Activated naive CD8-positive, alpha-beta T cell treated with anti-CD3 and anti-CD28 coated beads, Interleukin-2, amount 10 ng/mL, durations not matched to agents 7 days and 5 days (primary cell): ENCODE measurements at places on chromosomes 4 and X. TPM values are rescaled to one million over a fixed set of nuclear protein-coding genes. Genes with fewer than 3 reads are reported as not detected.
A peak's percentile ranks its signal among the peaks of the same experiment; 100 is the strongest.

Gene ETDA
- total RNA-seq = not detected

Gene FSTL5
- not detected for total RNA-seq

Gene CLIC2
- 0.79 TPM for total RNA-seq

Gene GAGE12E
- not detected for total RNA-seq

Gene CT47B1
- not detected for total RNA-seq

Gene SERTM2
- not detected for total RNA-seq

Gene CLDN22
- total RNA-seq = not detected

DNA sequence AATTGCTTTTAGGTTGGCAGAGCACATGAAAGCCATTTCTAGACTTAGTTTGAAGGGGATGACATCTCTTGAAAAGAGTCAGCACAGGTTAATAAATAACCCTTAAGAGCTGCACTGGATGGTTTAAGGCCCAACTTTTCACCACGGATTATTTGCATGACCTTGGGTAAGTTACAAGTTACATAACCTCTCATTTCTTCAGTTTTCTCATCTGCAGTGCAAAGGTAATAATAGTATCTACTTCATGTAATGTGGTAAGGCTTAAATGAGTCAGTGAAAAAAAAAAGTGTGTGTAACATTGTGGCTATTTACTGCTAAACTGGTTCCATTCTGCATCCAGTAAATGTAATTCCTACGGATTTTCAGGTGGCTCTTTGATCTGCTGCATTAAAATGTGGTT lies 715.8 kb downstream of the CCSER1 start:
- H3K27ac ChIP-seq = no peak overlapping the region
- no peaks in the 10 kb centered on the region for H3K4me1 ChIP-seq
- H3K27me3 ChIP-seq = no peaks in the 10 kb centered on the region
- H3K36me3 ChIP-seq = no peaks in the 10 kb centered on the region

- no peak for DNase-seq
- H3K4me3 ChIP-seq = no peak overlapping the region
- H3K27ac ChIP-seq = no peak overlapping the region
- no peaks in the 10 kb centered on the region for H3K4me1 ChIP-seq
- H3K27me3 ChIP-seq = no peaks in the 10 kb centered on the region
Measured at GRCh38 chr4:25769251-25769650, 93.5 kb downstream of the SEL1L3 start.

DNA sequence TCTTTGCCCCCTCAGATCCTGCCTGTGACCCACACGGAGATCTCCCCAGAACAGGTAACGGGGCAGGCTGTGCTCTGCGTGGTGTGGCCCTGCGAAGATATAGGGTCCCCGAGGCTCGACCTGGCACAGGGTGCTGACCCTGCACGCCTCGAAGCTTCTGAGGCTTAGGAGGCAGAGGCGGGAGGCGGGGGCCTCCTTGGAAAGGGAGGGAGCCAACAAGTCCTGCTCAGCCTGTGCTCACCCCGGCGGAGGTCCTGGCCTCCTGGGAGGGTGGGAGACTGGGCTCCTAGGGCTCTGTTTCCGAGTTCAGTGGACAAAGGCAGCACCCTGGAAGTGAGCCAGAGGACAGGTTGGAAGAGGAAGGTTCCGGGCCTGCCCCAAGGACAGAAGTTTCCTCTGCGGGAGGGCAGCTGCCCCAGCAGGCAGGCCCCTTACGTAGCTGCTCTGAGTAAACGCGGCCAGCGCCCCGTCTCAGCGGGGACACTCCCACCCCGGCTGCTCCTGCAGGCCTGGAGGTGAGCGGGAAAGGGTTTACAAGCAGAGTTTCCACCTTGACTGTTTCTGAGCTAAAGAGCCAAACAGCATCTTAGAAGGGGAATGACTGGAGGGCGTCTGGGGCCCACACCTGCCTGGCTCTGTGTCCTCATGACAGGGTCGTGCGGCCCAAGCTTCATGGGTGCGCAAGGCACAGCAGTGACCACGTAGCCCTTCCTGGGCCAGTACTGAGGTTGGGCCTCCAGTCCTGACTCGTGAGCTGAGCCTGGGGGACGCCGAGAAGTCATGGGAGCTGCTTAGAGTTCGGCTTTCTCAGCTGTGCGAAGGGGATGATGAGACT lies 16.1 kb downstream of the TMEM175 start:
- no peaks in the 10 kb centered on the region for H3K27me3 ChIP-seq
- no peaks in the 10 kb centered on the region for H3K4me1 ChIP-seq
- H3K27ac ChIP-seq = no peak overlapping the region
- peaks cover 3% of the 10 kb centered on the region for H3K36me3 ChIP-seq
- H3K4me3 ChIP-seq = no peak overlapping the region

DNA sequence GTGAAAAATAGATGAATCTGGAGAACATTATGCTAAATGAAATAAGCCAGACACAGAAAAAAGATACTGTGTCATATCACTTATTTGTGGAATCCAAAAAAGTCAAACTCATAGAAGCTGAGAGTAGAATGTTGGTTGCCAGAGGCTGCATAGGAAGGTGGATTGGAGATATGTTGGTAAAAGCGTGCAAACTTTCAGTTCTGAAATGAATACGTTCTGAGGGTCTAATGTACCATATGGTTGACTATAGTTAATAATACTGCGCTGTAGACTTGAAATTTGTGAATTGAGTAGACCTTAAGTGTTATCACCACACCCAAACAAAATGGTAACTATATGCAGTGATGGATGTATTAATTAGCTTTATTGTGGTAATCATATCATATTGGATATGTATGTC lies 45.0 kb upstream of the UPRT start:
- no peaks in the 10 kb centered on the region for H3K27me3 ChIP-seq
- H3K27ac ChIP-seq = no peak overlapping the region
- no peak for DNase-seq
- no peaks in the 10 kb centered on the region for H3K36me3 ChIP-seq

GRCh38 chr4:3009422-3009821 lies 46.1 kb downstream of the GRK4 start:
- no peaks in the 10 kb centered on the region for H3K4me1 ChIP-seq
- DNase-seq = no peak
- H3K4me3 ChIP-seq = no peak overlapping the region
- no peak overlapping the region for H3K27ac ChIP-seq

GRCh38 chr4:56973336-56973735 lies 4.1 kb downstream of the NOA1 start:
- H3K4me3 ChIP-seq = no peak overlapping the region
- no peak for DNase-seq
- H3K36me3 ChIP-seq = peaks cover 40% of the 10 kb centered on the region
- peaks cover 31% of the 10 kb centered on the region for H3K4me1 ChIP-seq
- H3K27me3 ChIP-seq = no peaks in the 10 kb centered on the region

GRCh38 chrX:68835468-68835867 lies 6.6 kb downstream of the EFNB1 start:
- H3K4me3 ChIP-seq = no peak overlapping the region
- peaks cover 6% of the 10 kb centered on the region for H3K4me1 ChIP-seq
- H3K36me3 ChIP-seq = no peaks in the 10 kb centered on the region
- H3K27ac ChIP-seq = no peak overlapping the region

GRCh38 chrX:11600578-11600977 lies 65.1 kb downstream of the ARHGAP6 start:
- H3K27ac ChIP-seq = no peak overlapping the region
- no peak overlapping the region for H3K4me3 ChIP-seq
- no peaks in the 10 kb centered on the region for H3K36me3 ChIP-seq
- no peak for DNase-seq
- H3K27me3 ChIP-seq = peaks cover 8% of the 10 kb centered on the region
- peaks cover 4% of the 10 kb centered on the region for H3K4me1 ChIP-seq

- peaks cover 20% of the 10 kb centered on the region for H3K27me3 ChIP-seq
- H3K36me3 ChIP-seq = no peaks in the 10 kb centered on the region
- H3K4me3 ChIP-seq = no peak overlapping the region
Measured at GRCh38 chr4:140309124-140309870, 64.1 kb upstream of the SCOC start.

GRCh38 chr4:70405765-70406164 lies 8.0 kb downstream of the OPRPN start:
- H3K27me3 ChIP-seq = no peaks in the 10 kb centered on the region
- no peak for DNase-seq
- no peaks in the 10 kb centered on the region for H3K36me3 ChIP-seq
- no peak overlapping the region for H3K4me3 ChIP-seq
- no peak overlapping the region for H3K27ac ChIP-seq
- no peaks in the 10 kb centered on the region for H3K4me1 ChIP-seq

- H3K36me3 ChIP-seq = no peaks in the 10 kb centered on the region
- DNase-seq = no peak
- no peak overlapping the region for H3K4me3 ChIP-seq
Measured at GRCh38 chr4:53800741-53801140, 209.5 kb upstream of the LNX1 start.

GRCh38 chr4:108601106-108601505 lies 19.3 kb upstream of the RPL34 start:
- peaks cover 4% of the 10 kb centered on the region for H3K36me3 ChIP-seq
- H3K4me1 ChIP-seq = peaks cover 10% of the 10 kb centered on the region

DNA sequence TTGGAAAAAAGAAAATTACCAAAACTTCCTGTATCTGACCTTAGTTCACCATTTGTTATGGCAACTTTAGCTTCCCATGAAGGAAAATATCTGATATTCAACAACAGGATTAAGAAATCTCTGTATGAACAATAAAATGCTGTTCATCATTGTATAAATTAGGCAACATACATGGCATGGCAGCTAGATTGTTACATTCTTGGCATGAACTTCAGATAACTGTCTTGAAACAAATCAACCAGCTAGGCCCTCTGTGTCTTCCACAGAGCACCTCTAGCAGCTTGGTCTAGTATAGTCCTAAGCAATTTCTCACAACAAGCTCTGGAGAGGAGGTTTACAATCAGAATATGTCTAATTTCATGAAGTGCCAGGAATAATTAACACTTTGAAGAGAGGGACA lies 105.4 kb upstream of the PCDH7 start:
- no peaks in the 10 kb centered on the region for H3K4me1 ChIP-seq
- H3K27ac ChIP-seq = no peak overlapping the region

DNA sequence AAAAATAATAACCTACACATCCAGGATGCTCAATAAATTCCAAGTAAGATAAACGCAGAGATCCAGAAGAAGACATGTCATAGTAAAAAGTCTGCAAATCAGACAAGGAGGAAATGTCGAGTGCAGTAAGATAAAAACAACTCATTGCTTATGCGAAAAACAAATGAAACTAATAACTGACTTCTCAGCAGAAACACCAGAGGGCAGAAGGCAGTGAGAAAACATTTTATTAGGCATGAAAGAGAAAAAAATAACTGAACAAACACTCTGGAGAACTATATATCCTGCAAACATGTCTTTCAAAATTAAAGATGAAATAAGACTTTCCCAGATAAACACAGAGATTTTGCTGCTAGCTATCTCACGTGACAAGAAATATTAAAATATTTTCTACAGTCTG lies 201.3 kb upstream of the CTSO start:
- H3K27me3 ChIP-seq = no peaks in the 10 kb centered on the region
- no peak overlapping the region for H3K27ac ChIP-seq
- H3K36me3 ChIP-seq = no peaks in the 10 kb centered on the region
- no peak overlapping the region for H3K4me3 ChIP-seq

GRCh38 chr4:11537846-11538245 lies 109.2 kb upstream of the HS3ST1 start:
- H3K36me3 ChIP-seq = no peaks in the 10 kb centered on the region
- H3K4me1 ChIP-seq = no peaks in the 10 kb centered on the region
- DNase-seq = no peak
- peaks cover 3% of the 10 kb centered on the region for H3K27me3 ChIP-seq
- H3K27ac ChIP-seq = no peak overlapping the region

- no peak for DNase-seq
- no peaks in the 10 kb centered on the region for H3K4me1 ChIP-seq
- H3K27ac ChIP-seq = no peak overlapping the region
- H3K27me3 ChIP-seq = no peaks in the 10 kb centered on the region
Measured at GRCh38 chr4:133584714-133585113, 435.6 kb downstream of the PCDH10 start.

GRCh38 chr4:174284487-174284886 lies 776 bp downstream of the CEP44 start:
- DNase-seq = no peak
- H3K36me3 ChIP-seq = peaks cover 17% of the 10 kb centered on the region
- peak overlapping the region; percentile 99 for H3K27ac ChIP-seq
- H3K4me1 ChIP-seq = peaks cover 23% of the 10 kb centered on the region
- peak overlapping the region; percentile 88 for H3K4me3 ChIP-seq
- no peaks in the 10 kb centered on the region for H3K27me3 ChIP-seq

DNA sequence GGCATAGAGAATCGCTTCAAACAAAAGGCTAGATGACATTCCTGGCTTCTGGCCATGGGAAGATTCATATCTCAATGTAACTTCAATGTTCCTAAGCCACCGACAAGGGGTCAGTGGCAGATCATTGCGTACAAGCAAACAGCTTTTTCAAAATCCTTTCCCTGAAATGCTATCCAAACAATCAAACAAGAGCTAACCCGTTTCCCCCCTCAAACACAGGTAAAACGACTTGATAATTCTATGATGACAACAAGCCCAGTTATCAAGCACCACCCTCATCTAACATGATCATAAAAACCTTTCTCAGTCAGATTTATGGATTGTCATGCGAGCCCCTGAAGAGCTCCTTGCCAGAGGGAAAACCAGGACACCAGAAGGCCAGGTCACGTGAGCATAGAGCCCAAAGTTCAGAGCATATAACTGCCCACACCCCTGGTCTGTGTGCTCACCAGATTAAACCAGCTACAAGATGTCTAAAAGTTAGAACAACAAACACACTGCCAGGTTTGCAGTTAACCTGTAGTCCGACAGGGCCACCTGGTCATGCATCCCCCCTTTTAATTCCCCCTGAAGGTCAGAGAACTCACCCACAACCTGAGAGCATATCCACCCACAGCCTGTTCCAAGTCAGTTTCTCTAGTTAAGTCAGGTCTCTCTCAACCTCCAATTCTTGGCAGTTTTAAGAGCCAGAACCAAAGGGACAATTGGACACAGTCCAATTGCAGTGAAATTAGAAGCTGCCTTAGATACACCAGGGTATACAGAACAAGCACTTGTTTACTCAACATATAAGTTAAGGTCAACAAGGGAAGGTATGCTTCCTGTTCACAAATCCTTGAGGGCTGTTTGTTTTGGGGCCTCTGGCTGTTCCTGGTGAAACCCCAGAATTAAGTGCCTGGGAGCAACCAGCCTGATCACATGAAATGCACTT lies 248.1 kb upstream of the PPARGC1A start:
- DNase-seq = no peak
- no peaks in the 10 kb centered on the region for H3K4me1 ChIP-seq
- H3K27me3 ChIP-seq = no peaks in the 10 kb centered on the region
